Neural progenitor cell (in vitro differentiated cells): ENCODE measurements at places on chromosomes 11 and 22.

- DNase-seq = no peak
Observed at GRCh38 chr11:121039971-121040613, 16.2 kb downstream of the TBCEL start.

GRCh38 chr11:31487848-31488247 lies 21.6 kb downstream of the IMMP1L start:
- DNase-seq = peak; percentile 41

DNA sequence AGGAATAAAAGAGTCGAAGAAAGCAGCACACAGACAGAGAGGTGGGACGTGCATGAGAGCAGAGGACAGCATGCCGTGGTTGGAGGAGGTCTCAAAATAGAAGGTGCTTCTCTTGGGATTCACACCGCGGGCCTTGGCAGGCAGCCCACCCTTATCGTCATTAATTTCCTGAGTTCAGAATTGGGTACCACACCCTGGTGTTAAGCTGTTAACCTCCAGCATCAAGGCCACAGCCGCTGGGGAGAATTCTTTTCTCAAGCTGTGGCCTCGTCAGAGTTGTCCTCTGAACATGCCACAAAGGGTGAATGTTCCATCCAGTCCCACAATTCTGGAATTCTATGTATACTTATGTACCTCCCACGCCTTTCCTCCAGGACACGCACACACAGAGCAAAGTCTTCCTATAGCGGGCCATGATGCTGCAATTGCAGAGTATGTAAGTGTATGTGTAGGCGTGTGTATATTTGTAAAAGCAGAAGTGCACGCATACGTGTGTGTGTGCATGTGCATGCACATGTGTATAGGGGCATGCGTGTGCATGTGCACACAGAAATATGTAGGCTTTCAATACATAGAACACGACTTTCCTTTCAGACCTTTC lies 39.0 kb downstream of the ADAMTS8 start:
- no peak for DNase-seq

- DNase-seq = no peak
Observed at GRCh38 chr11:32613500-32614151, 30.0 kb downstream of the EIF3M start.

GRCh38 chr11:36019005-36019596 lies 75.2 kb downstream of the LDLRAD3 start:
- no peak for DNase-seq

DNA sequence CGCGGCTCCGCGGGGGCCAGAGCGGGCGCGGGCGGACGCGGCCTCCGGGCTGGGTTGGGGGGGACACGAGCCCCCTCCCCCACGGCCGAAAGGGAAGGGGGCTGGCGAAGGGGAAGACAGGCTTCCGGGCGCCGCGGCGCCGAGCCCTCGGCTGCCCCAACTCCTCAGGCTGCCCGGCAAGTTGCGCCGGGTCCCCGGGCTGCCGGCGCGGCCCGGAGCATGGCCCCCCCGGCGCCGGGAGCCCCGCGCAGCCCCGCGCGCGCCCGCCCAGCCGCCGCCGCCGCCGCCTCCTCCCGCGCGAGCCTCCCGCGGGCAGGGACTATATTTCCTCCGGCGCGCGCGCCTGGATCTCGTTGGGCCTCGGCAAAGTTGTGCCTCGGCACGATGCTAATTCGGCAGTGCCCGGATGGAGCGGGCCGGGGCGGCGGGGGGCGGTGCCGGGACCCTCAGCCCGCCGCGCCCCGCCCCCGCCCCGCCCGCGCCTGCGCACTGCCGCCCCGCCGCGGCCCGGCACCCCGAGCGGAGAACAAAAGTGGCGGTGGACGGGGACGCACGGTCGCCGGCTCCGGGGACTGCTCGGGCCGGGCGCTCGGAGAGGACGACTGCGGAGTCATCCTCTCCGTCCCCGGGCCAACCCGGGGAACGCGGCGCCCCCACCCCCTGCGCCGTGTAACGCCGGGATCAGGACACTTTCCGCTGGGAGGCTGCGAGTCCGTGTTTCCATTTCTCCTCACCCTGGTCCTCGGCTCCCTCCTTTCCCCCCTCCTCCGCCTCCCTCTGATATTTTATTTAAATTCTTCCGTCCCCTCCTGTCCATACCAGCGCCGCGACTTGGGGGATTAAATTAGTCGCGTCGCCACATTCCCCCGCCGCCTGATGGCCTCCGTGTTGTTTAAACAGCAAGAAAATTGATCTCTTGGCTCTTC lies at the start of gene PHF21B:
TSS of gene PHF21B (minus strand) at position 400 of the 926 bp plus-strand sequence. CDS start 456 bp downstream, outside the sequence.
- peak; percentile 97 for DNase-seq
